Activated CD4-positive, alpha-beta T cell treated with anti-CD3 and anti-CD28 coated beads, Interleukin-2, amount 50 U/mL, for 16 hours (primary cell): ENCODE measurements at places on chromosomes 6 and 20.

DNA sequence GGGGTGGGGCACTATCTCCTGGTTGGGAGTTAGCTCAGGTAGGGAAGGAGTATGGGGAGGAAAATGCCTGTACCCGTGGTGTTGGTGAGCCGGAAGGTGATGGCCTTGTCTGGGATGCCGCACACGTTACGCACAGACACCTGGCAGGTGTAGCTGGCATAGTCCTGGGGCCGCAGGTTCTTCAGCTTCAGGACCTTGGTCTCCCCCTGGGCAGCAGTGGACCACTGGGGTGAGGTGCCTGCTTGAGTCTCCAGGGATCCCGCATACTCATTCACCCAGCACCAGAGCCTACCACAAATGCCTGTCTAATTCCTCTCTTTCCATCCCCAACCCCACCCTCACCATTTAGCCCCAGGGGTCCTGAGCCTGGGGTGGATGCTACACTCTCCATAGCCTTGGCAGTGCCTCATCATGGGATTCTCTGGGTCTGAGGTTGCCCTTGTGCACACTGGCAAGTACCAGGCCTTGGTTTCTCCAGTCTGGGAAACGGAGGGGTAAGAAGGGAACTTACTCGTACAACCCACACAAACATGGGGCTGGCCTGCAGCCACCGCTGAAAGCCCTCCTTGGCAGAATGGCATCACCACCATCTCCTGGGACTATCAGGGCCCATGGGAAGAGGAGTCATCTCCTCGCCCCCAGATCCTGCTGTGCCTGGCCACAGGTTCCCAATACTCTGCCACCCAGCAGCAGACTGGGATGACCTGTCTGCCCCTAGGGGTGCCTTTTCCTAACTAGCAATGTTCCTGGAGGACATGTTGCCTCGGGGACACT is 42.8 kb downstream of the MDGA1 start:
- no peak for DNase-seq

GRCh38 chr20:2112910-2113309 is 11.3 kb downstream of the STK35 start:
- no peak for DNase-seq

GRCh38 chr6:167481307-167481926 is 156.5 kb downstream of the TTLL2 start:
- no peak for DNase-seq

GRCh38 chr6:134891633-134892032 is 58.3 kb downstream of the ALDH8A1 start:
- no peak for DNase-seq

DNA sequence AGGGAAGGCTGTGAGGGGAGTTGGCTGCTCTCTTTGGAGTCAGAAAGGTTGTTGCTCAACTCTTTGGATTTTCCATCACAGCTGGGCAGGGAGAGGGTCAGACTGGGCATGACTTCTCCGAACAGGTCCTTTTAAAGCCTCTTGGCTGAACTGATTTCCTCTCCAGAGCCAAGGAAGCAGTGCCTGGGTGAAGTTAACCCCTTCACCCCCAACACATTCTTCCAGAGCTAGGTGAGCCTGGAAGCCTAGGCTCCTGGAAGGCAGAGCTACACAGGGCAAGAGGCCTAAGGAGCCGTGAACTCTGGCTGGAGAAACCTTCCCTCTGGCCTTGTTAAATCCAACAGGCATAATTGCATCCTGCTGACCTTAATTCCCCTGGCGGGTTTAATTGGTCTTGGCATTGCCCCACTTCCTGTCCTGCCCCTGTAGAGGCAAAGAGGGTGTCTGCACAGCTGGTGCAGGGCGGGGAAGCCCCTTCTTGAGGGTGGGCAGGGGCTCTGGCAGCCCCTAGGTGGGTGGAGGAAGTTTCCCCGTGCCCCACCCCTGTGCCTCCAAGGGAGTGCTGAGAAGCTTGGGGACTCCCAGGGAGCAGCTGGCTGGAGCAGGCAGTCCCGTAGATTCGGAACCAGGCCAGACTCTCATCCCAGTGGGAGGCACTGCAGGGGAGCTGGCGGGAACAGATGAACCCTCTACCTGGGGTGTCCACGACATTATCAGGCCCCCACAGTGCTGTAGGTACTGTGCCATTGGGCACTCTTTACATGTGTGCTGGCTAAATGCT is 3.6 kb upstream of the MYLK2 start:
- no peak for DNase-seq

- DNase-seq: no peak
Measured at GRCh38 chr6:8172530-8172929, 70.2 kb upstream of the EEF1E1 start.

DNA sequence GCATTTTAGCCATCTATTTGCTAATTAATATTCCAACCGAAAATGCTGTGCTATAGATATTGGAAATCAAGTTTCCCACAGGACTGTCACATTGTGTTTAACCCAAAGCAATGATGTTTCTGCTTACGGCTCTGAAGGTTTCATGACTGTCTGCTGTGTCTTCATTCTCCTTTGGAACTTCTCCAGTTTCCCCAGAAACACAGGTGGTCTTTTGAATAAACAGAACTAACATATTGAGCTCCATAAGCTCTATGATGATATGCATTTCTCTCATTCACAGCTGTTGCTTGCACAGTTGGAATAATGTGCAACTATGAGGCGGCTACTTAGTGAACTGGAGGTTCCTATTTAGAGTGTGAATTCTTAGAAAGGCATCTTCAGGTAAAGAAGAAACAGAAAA is 266.0 kb upstream of the ID4 start:
- DNase-seq: no peak

- DNase-seq: peak; percentile 88
Measured at GRCh38 chr6:130513770-130514169, 148.0 kb downstream of the TMEM200A start.

- peak; percentile 91 for DNase-seq
Measured at GRCh38 chr6:27545271-27546046, 72.6 kb upstream of the ZNF184 start.

DNA sequence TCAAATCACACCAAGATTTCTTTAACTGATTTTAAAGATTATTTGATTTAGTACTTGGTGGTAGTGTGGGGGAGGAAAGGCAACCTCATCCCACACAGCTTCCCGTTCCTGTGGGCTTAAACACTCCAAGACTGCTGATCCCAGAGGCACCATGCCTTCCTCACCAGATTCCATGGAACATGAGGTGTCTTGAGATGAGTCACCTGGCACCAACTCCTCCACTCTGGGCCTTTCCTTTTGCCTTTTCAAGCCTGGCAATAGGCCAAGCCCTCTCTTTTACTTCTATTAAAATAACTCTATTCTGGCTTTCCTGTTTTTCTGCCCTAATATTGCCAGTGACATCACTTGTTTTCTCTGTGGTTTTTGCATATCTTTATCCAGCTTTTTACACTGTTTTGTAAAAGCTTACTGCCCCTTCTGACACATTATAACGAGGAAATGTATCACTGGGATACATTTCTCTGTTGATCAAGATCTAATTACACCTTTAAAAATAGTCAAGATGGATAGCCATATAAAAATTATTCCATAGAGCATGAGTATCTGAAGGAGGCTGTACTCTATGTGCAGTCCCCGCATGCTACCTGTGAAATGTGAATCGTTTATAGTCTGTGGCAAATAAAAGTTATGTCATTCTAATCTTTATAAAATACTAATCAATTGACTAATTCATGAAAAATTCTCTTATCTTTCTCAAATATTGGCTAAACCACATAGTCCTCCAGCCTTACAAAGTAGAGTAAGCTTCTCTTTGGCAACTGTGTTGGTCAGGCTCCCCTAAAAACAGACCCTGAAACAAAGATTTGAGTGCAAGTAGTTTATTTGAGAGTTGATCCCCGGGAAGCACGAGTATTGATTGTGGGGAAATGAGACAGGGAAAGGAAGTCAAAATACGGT is 257.8 kb upstream of the KCNQ5 start:
- no peak for DNase-seq

DNA sequence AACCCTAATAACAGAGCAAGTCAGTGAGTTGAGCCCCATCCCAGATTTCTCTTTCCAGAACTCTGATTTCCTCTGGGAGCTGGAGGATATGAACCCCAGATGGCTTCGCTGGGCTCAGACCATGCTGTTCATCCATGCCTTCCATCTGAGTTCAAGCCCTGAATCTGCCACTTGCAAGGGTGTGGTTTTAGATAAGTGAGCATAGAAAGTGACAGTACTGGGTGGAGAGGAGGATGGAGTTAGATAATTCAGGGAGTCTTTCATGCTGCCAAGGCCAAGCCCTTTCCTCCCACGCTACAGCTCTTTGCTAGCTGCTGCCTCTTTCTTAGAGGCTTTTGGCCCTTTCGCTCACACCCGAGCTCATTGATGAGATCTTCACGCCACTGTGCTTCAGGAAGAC is 57.2 kb upstream of the MAFB start:
- DNase-seq: no peak

DNA sequence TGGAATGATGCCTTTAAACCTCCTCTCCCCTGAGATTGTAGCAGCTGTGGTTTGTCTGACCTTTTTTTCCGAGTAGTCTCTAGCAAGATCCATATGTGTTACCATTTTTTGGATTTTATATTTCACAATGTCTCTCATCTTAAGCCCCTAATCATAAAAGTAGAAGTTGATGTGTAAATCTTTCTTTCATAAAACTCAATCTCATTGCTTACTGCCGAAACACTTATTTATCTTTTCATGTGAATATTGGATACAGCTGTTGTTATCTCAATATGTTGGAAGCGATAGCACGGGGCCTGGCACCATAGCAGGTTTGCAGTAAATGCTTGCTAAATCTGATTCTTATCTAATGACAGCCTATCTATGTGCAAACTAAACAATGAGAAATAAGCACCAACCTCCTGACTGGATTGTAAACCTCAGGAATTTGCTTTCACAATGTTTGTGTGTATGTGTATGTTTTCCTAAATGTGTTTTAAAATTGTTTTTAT is 14.2 kb downstream of the SMPDL3A start:
- DNase-seq: no peak

DNA sequence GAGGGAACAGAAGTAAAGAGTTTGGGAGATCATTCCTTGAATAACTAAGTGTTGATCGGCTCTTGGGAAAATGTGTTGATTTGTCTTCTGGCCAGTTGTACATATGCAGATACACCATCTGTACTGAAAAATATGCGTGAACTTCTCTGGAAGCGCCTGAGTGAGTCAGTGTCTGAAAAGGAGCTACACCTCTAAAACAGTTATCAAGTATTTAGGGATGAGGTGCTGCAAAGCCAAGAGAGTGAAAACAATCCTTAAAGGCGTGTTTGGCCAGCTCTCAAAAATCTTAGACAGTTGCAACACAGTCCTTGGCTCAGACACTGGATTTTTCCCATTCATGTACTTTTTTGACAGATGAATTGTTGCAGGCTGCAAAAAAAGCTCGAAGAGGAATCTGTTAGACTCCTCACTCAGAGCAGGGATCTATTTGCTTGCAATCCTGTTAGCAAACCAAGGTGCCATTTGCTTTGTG is 61.3 kb downstream of the BMP6 start:
- DNase-seq: no peak

DNA sequence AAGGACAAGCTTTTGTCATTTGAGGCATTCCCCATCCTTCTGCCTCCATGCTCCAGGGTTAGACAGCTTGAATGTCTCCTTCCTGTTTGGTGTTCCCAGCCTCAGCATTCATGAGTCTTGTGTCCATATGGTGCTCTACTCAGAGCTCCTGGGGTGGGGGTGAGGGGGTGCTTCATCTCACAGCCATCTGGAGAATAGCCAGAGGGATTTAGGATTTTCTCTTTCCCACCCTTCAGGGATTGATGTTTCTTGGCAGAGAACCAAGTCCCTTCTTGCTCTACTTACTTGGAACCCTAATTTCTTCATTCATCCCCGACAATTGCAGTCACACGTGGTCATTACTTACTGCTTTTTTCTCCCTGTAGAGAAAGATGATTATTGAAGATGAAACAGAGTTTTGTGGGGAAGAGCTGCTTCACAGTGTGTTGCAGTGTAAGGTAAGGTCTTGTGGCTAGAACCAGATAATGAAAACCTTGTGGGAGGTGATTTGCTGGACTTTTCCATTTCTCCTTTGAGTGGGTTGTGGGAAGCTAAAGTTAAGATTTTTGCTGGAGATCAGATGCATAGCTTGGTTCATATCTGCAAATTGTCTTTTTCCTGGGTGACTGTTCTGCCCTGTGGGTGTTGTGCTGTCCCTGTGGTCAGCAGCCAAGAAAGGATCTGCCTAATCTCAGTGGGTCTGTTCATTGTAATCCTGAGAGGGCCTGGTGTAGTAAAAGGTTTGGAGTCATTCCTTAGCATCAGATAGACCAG is 18.6 kb downstream of the CMTR1 start:
- no peak for DNase-seq

GRCh38 chr6:24581084-24581669 is 64.8 kb downstream of the KIAA0319 start:
- peak; percentile 74 for DNase-seq

- peak; percentile 98 for DNase-seq
Measured at GRCh38 chr20:34876406-34877282, at the start of gene ACSS2. Gene ACSS2 (plus strand): TSS chr20:34876612. CDS start chr20:34876646, 34 bp downstream.

DNA sequence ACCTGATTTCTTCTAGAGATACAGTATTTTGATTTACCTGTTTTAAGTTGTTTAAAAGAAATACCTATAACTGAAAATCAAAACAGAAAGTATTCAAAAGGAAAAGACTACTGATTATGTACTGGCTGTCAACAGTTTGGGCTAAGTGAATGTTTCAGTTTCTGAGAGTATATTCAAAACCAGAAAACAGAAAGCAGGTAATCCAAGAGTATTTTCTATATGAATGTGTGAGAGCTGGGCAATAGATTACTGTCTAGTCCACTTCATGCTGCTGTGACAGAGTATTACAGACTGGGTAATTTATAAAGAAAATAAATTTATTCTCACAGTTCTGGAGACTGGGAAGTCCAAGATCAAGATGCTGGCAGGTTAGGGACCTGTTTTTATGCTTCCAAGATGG is 261.0 kb downstream of the ARHGAP18 start:
- peak; percentile 81 for DNase-seq

GRCh38 chr6:142707255-142707654 is 237.7 kb downstream of the HIVEP2 start:
- DNase-seq: no peak

DNA sequence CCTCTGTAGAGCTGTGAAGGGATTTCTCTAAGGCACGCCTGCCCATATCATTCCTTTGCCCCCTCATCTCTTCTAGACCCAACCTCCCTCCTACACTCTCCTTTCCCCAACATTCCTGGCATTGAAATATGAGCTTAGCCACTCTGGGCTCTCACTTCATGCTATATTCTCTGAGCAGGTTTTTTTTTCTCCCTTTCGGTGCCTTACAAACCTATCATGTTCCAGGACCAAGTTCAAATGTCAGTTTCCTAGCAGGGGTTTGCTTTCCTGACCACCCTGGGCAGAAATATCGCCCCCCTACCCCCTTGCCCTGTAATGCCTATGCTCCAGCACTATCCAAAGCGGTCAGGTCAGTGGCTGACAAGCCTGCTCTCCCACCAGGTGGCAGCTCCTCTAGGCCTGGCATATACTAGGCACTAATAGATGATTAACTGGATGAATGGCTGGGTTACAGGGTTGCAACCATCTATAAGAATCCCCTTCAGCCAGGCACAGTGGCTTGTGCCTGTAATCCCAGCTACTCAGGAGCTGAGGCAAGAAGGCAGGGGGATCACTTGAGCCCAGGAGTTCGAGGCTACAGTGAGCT is 25.7 kb upstream of the AAR2 start:
- DNase-seq: no peak

- DNase-seq: no peak
Measured at GRCh38 chr6:161636882-161637430, 363.1 kb upstream of the AGPAT4 start.

GRCh38 chr6:151058021-151058733 is 181.6 kb upstream of the AKAP12 start:
- DNase-seq: no peak

GRCh38 chr20:5612581-5613301 is 137.5 kb upstream of the SHLD1 start:
- no peak for DNase-seq
